ENCODE measurements at places on chromosomes 7 and 10. TPM values are rescaled to one million over a fixed set of nuclear protein-coding genes. Genes with fewer than 3 reads are reported as not detected.

Gene KLLN
- total RNA-seq, result 0.24 TPM

Gene NKX2-3
- not detected for total RNA-seq

Gene UTF1
- not detected for total RNA-seq

Gene KLHDC10
- total RNA-seq, result 17.8 TPM

Gene HOGA1
- total RNA-seq, result 0.56 TPM

Gene GPER1
- 0.07 TPM for total RNA-seq

Gene CAV2
- 280 TPM for total RNA-seq

GRCh38 chr7:26103596-26103995, 48.4 kb upstream of the NFE2L3 start:
- DNase-seq, result no peak

DNA sequence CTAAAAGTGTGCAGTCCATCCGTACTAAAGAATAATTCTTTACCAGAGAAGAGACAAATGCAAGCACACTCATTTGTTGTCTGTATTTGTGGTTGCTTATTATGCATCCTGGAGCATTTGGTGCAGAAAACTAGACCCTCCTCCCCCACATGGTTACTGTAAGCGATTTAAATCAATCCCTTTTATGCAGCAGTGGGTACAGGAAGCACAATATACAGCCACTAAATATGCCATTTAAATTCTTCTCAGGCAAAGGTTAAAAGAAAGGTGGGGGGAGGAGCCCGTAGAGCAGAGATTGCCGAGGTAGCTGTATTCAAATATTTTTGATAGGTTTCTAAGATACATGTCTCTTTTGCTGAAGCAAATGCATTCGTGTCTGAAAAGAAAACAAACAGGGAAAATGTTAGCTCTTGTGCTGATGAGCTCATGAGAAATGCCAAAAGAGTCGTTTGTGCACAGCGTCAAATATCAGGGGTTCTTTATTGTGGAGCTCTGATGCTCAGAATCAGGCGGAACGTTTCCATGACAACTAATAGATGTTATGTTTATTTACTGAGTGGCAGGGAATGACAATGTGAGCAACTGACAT, 131.3 kb upstream of the NPVF start:
- DNase-seq, result no peak

DNA sequence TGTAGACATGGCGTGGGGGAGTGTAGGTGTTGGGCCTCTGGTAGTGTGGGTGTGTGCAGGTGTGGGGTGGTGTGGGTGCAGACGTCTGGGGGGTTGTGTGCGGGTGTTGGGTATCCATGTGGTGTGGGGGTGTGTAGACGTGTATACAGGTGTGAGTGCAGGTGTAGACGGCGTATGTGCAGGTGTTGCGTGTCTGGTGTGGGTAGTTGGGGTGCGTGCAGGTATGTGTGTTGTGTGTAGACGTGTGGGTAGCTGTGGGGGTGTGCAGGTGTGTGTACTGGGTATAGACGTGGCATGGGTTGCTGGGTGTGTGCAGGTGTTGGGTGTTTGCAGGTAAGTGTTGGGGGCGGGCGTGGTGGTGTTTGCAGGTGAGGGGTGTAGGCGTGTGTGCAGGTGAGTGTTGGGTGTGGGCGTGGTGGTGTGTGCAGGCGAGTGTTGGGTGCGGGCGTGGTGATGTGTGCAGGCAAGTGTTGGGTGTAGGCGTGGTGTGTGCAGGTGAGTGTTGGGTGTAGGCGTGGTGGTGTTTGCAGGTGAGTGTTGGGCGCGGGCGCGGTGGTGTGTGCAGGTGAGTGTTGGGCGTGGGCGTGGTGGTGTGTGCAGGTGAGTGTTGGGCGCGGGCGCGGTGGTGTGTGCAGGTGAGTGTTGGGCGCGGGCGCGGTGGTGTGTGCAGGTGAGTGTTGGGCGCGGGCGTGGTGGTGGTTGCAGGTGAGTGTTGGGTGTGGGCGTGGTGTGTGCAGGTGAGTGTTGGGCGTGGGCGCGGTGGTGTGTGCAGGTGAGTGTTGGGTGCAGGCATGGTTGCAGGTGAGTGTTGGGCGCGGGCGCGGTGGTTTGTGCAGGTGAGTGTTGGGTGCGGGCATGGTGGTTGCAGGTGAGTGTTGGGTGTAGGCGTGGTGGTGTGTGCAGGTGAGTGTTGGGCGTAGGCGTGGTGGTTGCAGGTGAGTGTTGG, 16.6 kb downstream of the GET4 start:
- DNase-seq, result no peak

- DNase-seq, result no peak
Measured at GRCh38 chr7:22864855-22865601, 42.4 kb upstream of the TOMM7 start.

GRCh38 chr10:26215935-26216584, 514 bp upstream of the GAD2 start:
- no peak for DNase-seq

- no peak for DNase-seq
Measured at GRCh38 chr10:48604991-48605508, at the start of gene ARHGAP22. ARHGAP22 (minus strand) TSS chr10:48605073; CDS start chr10:48604796, 277 bp downstream.

Data from foreskin keratinocyte (primary cell).